ENCODE measurements at places on chromosomes 4 and X.
A peak's percentile ranks its signal among the peaks of the same experiment; 100 is the strongest.

- no peak for DNase-seq
These were observed 99.5 kb downstream of the FRMPD4 start for GRCh38 chrX:12237771-12238170.

- DNase-seq = no peak
These were observed 11.9 kb upstream of the VSIG1 start for GRCh38 chrX:108032944-108033343.

DNA sequence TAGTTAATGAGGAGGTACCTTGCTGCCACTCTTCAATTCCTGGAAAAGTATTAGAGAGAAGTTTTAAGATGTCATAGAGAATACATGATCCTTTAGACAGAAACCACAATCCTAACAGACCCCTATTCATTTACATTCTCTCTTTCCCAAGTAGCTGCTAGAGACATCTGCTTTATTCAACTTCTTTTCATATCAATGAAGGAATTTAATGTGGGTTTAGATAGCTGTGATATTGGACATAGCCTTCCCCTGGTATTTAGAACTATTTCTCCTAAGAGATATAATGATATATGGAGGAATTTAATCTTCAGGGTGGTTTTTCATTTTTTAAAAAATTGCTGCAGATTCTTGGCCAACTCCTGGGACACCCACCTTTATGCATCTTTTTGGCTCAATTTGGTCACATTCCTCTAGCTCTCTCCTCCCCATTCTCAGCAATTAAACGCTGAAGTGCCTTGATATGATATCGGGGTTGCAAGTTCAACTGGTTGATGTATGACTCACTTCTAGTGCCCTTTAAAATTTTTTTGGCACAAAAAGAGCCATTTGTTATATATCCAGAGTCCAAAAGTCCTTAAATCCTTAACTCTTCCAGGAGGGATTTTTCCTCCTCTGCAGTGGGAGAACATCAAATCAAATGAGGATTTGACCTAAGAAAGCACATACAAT is 57.6 kb downstream of the DOCK11 start:
- no peak for DNase-seq

- no peak for DNase-seq
These were observed 68.8 kb upstream of the BCOR start for GRCh38 chrX:40166582-40166981.

GRCh38 chr4:25144870-25145481 is 15.3 kb downstream of the SEPSECS start:
- peak; percentile 12 for DNase-seq

DNA sequence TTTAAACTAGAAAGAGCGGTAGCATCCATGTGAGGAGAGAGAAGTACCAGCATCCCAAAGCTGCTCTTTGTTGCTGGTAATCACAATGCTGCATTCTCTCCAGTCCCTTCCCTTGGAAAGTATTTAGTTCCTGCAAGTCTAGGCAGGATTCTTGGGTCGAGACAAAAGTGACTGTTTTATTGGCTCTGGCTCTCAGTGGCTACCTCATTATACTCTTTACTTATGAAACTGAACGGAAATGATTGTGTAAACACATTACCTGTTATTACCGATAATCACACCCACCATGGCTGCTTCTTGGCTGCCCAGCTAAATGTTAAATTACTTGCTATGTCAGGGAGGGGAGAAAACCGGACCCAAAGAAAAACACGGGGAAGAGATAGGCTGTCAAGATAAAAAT is 26.2 kb downstream of the ATXN3L start:
- peak; percentile 88 for DNase-seq

GRCh38 chrX:8803326-8803725 is 2.1 kb upstream of the FAM9A start:
- no peak for DNase-seq

GRCh38 chrX:133171962-133172708 is 46.0 kb downstream of the TFDP3 start:
- DNase-seq = peak; percentile 3

- no peak for DNase-seq
These were observed 45.2 kb downstream of the CXXC4 start for GRCh38 chr4:104449537-104449936.

DNA sequence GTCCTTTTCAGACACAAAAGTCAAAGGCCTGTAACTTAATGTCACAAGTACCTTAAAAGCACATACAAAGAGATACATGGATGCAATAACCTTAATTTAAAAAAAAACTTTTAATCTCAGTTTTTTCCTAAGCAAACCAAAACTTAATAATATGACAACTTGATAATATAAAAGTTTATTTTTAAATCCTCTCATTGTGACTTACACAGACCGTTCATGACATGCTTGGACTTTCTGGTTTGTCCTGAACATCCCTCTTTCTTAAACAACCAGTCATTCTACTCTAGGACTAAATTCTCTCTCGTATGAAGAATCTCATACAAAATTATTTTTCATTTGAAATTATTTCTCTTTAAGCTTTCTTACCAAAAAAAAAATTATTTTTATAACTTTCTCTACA is 43.1 kb upstream of the CYP2U1 start:
- no peak for DNase-seq

- no peak for DNase-seq
These were observed 139.3 kb downstream of the AFAP1 start for GRCh38 chr4:7800410-7800809.

- DNase-seq = no peak
These were observed 47.4 kb downstream of the HTRA3 start for GRCh38 chr4:8316911-8317351.

GRCh38 chr4:169957785-169958184 is 68.4 kb downstream of the MFAP3L start:
- DNase-seq = no peak

DNA sequence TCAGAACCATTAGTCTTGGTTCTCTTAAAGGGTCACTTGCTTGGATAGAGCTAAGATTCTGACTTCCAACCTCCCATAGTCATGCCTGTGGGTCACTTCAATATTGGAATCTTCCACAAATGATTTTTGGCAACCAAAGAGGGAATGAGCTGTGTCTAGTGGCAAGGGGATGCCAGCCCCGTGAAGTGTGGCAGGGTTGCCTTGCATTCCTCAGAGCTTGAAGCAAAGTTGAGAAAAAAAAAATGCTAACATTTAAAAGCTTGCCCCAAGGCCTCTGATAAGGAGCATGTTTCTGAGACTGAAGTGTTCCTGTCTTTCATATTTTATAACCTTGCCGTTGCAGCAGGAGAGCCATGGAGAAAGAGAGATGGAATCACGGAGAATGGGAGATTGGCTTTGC is 120.2 kb downstream of the PAPSS1 start:
- DNase-seq = no peak

- DNase-seq = no peak
These were observed 20.5 kb downstream of the MAOB start for GRCh38 chrX:43861750-43862149.
